Femur (tissue), 1 donor: ENCODE measurements at places on chromosomes 3 and 15.

GRCh38 chr3:8851703-8852102, 82.3 kb upstream of the OXTR start:
- no peak for DNase-seq

- DNase-seq = no peak
These were observed 208.1 kb upstream of the UMPS start for GRCh38 chr3:124522082-124522625.

DNA sequence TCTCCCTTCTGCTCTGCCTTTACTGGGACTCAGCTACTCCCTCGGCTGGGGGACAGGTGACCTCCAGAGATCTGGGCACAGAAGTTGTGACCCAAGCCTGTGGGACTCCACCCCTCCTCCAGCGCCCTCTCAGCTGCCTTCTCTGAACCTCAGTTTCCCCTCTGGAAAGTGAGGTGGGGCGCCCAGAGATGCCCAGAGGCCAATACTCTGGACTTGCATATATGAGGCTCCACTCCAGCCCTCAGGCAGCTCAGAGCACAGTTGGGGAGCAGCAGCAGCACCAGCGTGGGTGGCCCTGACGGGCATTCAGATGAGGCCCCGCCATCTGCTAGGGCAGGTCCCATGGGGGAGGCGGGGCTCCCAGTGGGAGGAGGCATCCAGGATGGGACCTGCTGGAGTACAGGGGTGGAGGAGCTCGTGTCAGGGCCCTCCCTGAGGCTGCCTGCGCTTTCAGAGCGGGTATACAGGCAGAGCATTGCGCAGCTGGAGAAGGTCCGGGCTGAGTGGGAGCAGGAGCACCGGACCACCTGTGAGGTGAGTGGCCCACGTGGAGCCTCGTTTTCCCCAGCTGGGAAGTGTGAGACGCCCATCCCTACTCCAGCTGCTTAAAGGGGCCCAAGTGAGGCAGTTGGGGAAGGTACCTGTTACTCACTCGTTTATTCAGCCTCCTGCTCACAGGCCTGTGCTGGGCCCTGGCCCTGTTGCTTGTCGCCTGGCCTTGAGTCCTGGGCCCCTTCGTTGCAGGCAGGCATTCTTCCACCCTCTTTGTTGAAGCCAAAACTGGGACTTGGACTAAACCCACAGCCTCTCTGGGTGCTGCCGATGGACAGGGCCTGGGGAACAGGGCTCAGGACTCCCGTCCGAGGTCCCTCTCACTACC, 35.4 kb downstream of the PSTPIP1 start:
- peak; percentile 24 for DNase-seq

DNA sequence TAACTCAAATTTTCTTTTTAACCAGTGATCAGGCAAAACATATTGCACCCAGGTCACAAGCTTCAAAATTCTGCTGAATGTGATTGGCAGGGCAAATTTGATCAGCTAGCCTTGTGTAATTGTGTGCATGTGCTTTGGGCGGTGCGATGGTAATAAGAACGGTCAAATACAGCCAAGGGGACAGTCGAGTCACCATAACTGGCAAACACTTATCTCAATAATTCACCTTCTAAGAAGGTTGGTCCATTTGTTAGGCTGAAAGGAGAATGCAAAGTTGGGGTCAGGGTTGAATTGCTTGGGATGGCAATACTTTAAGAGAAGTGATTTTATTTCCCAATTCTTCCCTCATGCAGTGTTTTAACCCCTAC, 302.4 kb upstream of the PDZRN3 start:
- DNase-seq = no peak

GRCh38 chr15:52133510-52134220, 21.1 kb upstream of the BCL2L10 start:
- no peak for DNase-seq

- DNase-seq = no peak
These were observed 7.4 kb downstream of the ZNF197 start for GRCh38 chr3:44632193-44632592.

- no peak for DNase-seq
These were observed 62.2 kb upstream of the MCF2L2 start for GRCh38 chr3:183490653-183491052.

DNA sequence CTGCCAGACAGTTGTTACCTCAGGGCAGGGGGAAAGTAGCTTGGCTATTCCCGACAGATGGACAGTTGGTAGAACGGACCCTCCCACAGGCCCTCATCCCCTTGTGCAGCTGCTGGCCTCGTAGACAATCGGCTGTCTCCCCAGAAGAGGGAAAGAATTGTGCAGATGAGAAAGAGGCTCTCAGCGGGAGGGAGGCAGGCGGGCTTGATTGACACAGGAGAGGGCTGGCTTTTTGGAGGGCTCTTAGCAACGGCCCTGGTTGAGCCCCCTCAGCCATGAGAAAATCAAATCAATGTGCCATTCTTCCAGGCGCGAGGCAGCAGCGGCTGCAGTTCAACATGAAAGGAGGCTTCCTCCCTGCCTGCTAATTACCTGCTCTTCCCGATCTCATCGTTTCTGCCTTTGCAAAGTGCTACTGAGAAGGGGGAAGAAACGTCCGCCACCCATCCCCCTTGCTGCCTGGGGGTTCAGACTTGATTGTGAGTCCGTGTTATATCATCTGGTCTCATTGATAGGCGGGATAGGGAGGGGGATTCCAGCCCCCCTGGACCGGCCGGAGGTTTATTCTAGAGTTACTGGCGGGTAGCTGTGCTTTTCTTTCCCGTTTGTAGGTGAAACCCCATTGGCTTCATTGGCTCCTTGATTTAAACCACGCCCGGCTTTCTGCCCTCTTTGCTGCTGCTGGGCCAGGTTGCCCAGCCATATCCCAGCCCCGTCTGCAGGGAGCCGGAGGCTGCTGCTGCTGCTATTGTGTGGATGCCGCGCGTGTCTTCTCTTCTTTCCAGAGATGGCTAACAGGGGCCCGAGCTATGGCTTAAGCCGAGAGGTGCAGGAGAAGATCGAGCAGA, at the start of gene TAGLN3:
Gene TAGLN3 (plus strand): TSS at position 287 of the 848 bp plus-strand sequence. CDS start 501 bp downstream, at position 788.
- DNase-seq = peak; percentile 46

- DNase-seq = peak; percentile 83
These were observed 219.9 kb upstream of the IGF1R start for GRCh38 chr15:98428253-98428989.

- no peak for DNase-seq
These were observed 53.2 kb downstream of the FBN1 start for GRCh38 chr15:48592221-48592731.

- DNase-seq = no peak
These were observed 49.4 kb upstream of the MAGEF1 start for GRCh38 chr3:184761075-184761841.

GRCh38 chr3:184778426-184779332, 33.3 kb upstream of the VPS8 start:
- no peak for DNase-seq

GRCh38 chr3:113614402-113614801, 82.0 kb downstream of the USF3 start:
- DNase-seq = no peak

- DNase-seq = no peak
These were observed 8.7 kb downstream of the NPAP1 start for GRCh38 chr15:24684313-24684712.

DNA sequence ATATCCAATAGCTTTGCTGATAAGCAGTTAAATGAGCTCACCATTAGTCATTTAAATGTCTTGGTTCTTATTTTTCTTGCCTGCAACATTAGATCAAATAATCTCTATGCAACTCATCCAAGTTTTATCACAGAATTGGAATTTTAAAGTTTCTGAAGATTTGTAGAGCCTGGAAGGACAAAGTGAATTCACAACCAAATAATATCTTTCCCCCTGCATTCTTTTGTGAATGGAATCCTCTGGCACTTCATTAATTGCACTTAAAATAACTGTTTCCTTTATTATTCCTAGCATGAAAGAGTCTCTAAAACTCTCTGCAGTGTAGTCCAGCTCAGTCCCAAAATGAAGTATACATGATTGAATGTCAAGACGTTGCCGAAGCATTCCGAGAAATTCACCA, 345.6 kb upstream of the TGFBR2 start:
- DNase-seq = no peak

- no peak for DNase-seq
These were observed 218.0 kb upstream of the CDIN1 start for GRCh38 chr15:36361351-36361870.

GRCh38 chr15:68818769-68819494, 1.8 kb downstream of the ANP32A start:
- DNase-seq = peak; percentile 81

DNA sequence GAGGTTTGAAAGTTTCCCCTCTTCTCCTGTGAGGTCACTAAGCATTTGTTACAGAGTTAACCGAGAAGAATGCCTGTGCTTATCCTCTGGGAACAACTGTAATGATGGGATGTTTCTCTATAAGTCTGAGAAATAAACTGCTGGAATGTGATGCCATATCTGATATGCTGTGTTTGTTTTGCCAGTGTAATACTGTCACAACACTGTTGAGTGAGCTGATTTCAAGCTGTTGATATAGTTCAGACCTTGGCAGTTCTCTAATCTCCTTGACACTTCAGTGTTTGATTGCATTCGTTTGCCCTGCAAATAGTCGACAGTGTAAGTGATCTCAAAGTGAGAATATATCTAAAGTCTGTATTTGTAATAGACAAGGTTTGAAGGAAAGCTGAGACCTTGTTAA, 73.3 kb downstream of the PTPRG start:
- DNase-seq = no peak

- DNase-seq = no peak
These were observed 15.0 kb upstream of the SRP14 start for GRCh38 chr15:40053831-40054604.

DNA sequence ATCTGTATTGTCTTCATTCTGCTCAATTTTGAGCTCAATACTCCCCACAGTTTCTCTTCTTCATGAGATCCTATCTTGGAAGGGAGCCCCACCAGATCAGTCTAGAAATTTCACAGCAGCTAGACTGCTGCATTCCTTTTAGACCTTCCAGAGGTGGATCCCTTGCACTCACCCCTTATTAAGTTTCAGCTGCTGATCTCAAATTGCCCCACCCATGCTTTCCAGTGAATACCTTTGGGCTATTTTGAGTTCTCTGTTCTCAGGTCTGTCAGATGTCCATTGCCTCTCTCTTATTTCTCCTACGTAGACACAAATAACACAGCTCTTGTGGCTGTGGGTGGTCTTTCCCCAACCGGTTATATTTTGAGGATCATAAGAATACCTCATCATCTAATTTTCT, 60.8 kb downstream of the GPR156 start:
- DNase-seq = no peak

GRCh38 chr3:86934851-86935250, 56.1 kb downstream of the VGLL3 start:
- no peak for DNase-seq

DNA sequence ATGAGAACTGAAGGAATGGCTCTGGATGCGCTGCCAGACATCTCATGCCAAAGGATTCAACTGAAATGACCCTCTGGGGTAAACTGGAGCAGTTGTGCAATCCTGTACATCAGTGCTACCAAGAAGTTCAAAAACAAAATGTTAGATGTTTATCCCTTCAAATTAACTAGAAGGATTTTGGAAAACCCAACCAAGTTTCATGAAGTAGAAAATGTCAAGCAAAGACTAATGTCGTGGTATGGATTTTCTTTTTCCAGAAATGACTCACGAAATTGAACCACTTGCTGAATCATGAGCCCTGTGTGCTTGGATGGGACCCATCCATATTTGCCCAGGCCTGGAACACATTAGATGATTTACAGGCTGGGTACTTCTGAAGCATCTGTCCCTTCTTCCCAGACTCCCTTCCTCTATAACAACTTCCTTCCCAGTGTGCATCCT, 101.6 kb downstream of the LRTM1 start:
- DNase-seq = no peak

DNA sequence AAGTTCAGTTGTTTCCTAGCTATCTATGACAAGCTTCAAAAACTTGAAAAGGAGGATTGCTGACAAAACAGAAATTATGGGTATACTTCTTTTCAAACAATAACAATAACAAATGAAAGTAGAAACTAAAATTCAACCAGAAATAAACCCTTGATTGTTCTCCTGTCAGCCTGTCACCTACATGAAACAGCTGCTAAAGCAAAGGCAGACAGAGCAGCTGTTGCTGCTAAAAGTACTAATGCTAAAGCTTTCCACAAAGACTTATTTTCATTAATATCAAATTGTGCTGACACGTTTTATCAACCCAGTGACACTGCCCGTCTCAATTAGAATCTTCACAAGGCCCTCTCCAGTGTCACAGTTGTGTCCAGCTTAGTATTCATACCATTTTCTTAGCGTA, 533.2 kb upstream of the GBE1 start:
- no peak for DNase-seq

- no peak for DNase-seq
These were observed 242.6 kb upstream of the RGMA start for GRCh38 chr15:93331545-93332167.

DNA sequence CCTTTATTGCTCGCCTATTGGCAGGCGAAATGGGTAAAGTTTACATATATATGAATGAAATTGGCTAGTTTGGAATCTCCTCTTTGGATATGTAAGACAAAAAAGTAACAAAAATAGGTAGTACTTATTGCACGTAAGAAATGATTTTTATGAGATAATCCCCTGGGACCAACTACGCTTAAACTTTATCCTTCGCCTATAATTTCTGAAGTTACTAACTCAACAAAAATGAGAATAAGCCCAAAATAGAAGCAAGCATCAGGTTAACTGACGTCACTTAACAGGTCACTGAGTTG, 438 bp upstream of the SLC49A4 start:
- no peak for DNase-seq

DNA sequence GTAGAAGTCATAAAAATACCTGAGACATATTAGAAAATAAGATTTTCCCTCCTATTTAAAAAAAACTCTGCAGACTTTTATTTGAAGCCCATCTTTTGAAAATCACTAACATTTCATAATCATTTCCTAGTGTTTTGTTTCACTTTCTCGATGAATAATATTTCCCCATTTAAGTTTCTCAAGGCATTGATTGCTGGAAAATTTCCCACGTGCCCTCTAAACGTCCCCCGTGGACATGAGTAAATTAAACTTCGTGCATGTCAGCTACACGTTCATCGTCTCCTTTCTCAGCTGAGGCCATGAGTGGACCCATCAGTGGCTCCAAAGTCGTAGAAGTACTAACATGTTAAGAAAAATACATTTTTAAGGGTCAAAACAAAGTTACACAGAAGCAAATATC, 2.0 kb upstream of the TM2D3 start:
- no peak for DNase-seq

DNA sequence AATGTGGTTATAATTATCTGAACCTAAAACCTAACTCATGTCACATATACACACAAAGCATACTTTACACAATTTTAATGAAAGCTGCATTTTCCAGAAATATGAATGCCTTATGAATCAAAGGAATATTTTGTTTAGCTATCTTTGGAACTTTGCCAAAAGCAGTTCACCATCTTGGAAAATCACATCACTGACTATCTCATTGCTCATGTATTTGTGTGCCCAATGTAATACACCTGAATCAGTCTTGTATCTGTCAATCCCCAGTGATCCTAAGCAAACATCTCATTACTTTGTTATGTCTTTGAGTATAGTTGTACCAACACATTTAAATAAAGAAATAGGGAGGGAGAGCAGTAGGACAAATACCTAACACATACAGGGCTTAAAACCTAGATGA, 15.6 kb upstream of the CD47 start:
- no peak for DNase-seq

DNA sequence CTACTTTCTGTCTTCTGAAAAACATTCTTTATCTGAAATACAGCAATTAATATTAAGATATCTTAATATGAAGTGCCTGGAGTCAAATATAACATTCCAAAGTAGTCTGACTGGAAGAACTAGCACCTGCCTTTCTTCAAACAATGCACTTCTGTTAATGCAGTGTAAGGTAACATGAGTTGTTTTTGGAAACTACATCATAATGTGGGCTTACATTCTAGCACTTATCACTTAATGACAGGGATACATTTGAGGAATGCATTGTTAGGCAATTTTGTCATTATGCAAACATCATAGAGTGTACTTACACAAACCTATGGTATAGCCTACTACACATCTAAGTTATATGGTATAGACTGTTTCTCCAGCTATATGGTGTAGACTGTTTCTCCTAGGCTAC, 49.2 kb downstream of the SLC15A2 start:
- no peak for DNase-seq
